ENCODE measurements at places on chromosomes 16 and 17.

- DNase-seq, result no peak
Observed at GRCh38 chr16:8806272-8806983, 8.8 kb downstream of the PMM2 start.

DNA sequence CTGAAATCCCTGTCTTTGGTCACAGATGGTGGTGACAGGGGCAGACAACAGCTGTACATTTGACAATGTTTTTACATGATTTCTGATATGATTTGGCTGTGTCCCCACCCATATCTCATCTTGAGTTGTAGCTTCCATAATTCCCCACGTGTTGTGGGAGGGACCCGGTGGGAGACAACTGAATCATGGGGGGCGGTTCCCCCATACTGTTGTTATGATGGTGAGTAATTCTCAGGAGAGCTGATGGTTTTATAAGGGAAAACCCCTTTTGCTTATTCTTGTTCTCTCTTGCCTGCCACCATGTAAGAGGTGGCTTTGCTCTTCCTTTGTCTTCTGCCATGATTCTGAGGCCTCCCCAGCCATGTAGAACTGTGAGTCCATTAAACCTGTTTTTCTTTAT is 353.9 kb downstream of the CPPED1 start:
- DNase-seq, result no peak

GRCh38 chr16:71645450-71645849 is 19.5 kb downstream of the MARVELD3 start:
- no peak for DNase-seq

DNA sequence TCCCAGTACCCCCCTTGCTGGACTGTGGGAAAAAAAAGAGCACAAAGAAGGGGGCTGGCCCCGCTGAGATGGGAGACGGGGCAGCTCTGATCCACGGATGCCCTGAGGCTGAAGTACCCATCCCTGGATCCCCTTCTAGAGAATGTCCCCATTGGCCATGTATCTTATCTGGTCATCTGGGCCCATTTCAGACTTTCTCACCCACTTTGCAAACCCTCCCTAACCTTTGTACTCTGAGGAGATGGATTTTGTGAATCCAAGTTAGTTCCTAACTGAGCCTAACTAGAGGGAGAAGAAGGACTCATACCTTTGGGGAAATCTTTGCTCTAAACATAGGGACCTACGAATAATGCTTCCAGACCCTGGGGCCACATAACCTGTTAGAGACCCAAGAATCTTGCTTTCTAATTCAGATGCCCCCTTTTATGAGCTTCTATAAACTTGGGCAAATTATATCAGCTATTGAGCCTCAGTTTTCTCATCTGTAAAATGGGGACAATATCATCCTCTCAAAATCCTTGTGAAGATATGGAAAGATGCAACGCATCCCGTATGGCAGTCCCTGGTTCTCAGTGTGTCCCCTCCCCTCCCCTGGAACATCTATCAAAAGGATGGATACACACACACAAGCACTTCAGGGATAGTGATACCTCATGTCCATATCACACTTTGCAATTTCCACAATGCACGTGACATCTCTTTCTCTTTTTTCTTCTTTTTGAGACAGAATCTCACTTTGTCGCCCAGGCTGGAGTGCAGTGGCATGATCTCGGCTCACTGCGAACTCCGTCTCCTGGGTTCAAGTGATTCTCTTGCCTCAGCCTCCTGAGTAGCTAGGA is 16.8 kb upstream of the FZD2 start:
- no peak for DNase-seq

DNA sequence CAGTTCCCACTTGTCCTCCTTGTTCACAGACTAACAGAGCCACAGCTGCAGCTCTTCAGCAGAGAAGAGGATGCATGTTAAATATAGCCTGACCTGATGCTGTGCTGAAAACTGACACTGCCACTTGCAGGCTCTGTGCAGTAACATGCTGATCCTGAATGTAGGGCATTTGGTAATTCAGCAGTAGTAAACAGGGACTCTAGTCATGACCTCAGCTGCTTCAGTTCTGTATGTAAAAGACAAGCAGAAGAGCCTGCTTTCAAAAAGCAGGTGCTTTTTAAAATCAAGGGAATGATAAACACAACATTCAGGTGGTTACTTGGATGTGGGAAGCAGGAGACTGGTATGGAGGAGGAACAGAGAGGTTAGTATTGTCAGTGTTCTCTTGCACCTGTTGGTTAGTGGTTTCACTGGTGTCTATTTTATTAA is 33.8 kb downstream of the ESRP2 start:
- DNase-seq, result no peak

GRCh38 chr17:60501589-60501988 is 24.5 kb downstream of the APPBP2 start:
- no peak for DNase-seq

DNA sequence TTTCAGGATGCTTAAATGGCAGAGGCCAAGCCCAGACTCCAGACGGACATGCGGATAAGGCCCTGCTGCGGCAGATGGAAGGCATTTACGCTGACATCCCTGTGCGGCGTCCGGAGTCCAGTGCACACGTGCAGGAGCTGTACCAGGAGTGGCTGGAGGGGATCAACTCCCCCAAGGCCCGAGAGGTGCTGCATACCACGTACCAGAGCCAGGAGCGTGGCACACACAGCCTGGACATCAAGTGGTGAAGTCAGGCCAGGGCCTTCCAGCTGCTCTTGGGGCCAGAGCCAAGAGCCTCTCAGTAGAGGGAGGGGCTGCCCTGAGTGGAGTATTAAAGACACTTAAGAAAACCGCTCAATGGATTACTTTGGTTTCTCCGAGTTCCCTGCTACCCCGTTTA is 29.4 kb downstream of the NARF start:
- peak; percentile 57 for DNase-seq

- DNase-seq, result no peak
Observed at GRCh38 chr16:50826797-50827316, 85.0 kb downstream of the CYLD start.

- no peak for DNase-seq
Observed at GRCh38 chr16:8722025-8722348, 47.6 kb downstream of the ABAT start.

- DNase-seq, result no peak
Observed at GRCh38 chr17:18950944-18951905, 740 bp upstream of the SLC5A10 start.

GRCh38 chr16:70460737-70461261 is 6.4 kb downstream of the FCSK start:
- DNase-seq, result no peak

DNA sequence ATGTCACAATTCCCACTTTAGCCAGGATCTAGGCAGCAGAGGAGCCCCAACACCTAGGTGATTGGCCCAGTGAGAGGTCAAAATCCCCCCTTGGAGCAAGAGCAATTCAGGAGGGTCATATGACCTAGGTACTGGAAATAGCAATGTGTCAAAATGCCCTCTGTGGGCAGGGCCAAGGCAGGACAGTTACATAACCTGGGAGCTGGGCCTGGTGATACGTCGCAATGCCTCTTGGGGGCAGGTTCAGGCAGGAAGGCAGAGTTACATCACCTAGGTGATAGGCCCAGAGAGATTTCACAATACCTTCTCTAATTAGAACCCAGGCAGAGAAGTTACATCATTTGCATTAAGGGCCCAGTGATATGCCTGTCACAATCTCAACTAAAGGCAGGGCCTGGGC is 1906.3 kb downstream of the TP53TG3F start:
- no peak for DNase-seq

- no peak for DNase-seq
Observed at GRCh38 chr16:88373927-88374492, 8.7 kb upstream of the ZNF469 start.

DNA sequence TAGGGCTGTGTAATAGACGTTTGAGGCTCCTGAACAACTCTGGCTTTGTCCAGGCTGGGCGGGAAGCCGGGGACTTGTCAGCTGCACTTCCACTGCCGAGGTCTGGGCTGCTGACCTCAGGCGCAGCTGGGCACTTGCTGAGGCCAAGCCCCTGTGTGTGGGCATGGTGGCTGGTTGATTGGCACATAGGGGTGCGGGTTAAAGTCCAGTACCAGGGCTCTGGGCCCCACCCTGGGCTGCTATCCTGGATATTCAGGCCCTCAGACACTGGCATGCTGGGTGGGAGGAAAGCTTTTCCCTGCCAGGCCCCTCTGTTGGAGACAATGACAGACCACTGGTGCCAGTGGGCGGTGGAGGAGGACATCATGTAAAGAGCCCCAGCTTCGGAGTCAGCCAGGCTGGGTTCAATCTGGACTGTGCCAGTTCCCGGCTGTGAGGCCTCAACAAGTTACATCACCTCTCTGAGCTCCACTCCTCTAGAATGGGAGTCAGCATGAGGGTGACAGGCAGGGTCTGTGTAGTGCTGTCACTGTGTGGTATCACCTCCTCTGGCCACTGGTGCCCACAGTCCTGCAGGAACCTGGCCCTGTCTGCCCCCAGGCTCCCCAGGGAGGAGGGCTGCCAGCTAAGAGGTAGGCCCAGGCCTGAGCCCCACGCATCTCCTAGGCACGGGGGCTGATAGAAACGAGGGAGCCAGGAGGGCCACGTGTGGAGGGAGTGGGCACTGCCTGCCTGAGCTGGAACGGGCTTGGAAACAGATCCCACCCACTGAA is 42.5 kb downstream of the PSME3IP1 start:
- DNase-seq, result no peak

DNA sequence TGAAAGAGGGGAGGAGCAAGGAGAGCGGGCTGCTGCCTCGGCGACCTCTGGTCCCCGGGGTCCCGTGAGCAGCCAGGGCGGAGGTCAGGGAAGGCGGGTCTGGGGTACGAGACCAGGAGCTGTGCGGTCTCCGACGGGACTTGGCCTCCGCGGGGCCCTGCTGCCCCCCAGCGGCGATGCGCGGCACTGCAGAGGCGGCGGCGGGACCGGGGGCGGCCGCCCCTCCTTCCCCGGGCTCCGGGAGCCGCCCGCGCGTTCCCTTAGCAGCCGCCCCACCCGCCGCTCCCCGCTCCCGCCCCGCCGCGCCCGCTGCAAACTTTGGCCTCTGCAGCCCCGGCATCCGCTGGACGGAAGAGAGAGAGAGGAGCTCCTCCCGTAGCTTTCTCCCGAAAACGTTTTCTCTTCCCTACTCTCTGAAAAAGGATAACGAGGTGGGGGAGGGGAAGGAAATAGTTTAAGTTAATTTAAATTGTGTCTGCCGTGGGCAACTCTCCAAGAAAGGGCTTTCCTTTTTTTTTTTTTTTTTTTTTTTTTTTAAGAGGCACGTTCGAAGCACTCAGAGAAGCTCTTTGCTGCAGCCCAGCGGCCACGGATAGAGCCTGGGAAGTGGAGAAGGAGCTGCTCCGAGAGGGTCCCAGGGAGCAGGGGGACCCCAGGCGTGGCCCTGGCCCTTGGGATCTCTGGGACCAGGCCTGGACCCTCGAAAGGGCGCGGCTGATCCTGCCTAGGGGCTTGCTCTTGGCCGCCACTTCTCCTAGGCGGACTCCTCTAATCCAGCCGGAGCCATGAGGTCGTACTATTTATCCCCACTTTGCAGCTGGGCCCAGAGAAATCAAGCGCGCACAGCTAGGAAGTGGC is 43.2 kb downstream of the C16orf82 start:
- DNase-seq, result peak; percentile 53

- no peak for DNase-seq
Observed at GRCh38 chr17:2022647-2023240, 2.4 kb downstream of the RTN4RL1 start.

GRCh38 chr17:37107406-37108083 is 158.8 kb downstream of the AATF start:
- no peak for DNase-seq

DNA sequence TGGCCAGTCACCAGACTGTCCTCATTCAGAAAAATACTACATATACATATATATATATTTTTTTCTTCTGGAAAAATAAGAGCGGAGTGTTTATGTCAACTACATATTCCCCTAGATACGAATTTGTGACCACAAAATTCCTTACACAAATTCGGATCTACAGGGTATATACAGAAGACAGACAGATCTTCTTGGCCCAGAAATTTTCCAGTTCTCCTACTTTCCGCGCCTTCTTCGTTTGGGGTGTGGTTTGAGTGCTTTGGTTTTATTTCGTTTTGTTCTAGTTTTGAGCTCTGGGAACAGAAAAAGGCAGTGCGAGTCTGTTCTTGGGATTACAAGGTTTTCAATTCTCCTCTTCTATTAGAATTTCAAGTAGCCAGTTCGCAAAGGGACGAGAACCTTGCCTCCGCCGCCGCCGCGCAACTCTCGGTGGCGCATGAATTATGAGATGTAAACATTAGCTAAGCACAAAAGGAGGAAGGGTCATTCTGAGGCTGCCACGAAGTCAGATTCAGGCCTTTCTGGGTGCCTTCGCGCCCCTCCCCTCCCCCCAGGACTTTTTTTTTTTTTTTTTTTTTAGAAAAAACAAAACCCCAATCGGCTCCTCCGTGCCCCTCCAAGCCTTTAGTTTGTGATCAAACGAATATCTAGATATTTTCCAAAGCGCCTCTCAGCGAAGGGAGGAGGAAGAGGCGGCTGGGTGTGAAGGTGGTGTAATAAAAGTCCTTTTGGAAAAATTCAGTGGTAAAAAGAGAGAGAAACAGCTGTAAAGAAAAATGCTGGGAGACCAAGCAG is 1.8 kb upstream of the HOXB4 start:
- DNase-seq, result no peak

- DNase-seq, result no peak
Observed at GRCh38 chr16:80150978-80151721, 389.6 kb upstream of the DYNLRB2 start.

GRCh38 chr16:89003831-89004208 is 26.8 kb upstream of the CBFA2T3 start:
- no peak for DNase-seq

DNA sequence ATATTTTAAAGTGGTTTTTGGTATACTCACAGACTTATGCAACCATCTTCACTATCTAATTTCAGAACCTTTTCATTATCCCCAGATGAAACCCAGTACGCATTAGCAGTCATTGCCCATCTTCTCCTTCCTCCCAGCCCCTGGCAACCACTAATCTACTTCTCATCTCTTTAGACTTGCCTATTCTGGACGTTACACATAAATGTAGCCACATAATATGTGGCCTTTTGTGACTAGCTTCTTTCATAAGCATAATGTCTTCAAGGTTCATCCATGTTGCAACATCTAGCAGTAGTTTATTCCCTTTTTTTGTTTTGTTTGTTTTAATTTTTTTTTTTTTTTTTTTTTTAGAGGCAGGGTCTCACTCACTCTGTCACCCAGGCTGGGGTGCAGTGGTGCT is 28.5 kb upstream of the C17orf107 start:
- no peak for DNase-seq

DNA sequence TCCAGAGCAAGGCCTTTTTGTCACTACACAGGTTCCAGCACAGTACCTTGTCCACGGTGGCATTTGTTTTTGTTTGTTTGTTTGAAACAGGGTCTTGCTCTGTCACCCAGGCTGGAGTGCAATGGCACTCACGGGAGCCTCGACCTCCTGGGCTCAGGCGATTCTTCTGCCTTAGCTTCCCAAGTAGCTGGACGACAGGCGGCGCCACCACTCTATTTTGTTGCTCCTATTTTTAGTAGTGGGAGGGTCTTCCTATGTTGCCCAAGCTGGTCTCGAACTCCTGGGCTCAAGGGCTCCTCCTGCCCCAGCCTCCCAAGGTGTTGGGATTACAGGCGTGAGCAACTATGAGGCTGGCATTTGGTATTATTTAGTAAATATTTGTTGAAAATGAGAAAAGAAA is 10.3 kb downstream of the MRC2 start:
- DNase-seq, result no peak

DNA sequence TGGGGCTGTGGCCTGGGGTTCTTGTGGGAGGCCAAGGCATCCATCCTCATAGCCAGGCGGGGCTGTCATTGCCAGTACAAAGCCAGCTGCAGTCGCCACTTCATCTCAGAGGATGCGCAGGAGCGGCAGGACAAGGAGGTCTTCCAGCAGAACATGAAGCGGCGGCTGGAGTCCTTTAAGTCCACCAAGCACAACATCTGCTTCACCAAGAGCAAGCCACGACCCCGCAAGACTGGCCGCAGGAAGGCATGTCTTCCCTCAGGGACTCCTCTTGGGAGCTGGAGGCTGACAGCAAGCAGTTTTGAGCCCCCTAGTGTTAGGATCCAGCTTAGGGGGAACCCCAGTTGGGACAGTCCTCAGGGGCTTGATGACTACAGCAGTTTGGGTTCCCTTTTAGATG is 15.1 kb upstream of the PLEKHG4 start:
- no peak for DNase-seq
